IPS DF 19.7 (cell line): ENCODE measurements at places on chromosomes 6 and 20.

- no peak for DNase-seq
Measured at GRCh38 chr6:161218222-161218621, 55.6 kb downstream of the AGPAT4 start.

GRCh38 chr6:13916230-13916944, 8.4 kb upstream of the RNF182 start:
- DNase-seq, result no peak

- no peak for DNase-seq
Measured at GRCh38 chr6:111603040-111603439, 2.6 kb downstream of the TRAF3IP2 start.

DNA sequence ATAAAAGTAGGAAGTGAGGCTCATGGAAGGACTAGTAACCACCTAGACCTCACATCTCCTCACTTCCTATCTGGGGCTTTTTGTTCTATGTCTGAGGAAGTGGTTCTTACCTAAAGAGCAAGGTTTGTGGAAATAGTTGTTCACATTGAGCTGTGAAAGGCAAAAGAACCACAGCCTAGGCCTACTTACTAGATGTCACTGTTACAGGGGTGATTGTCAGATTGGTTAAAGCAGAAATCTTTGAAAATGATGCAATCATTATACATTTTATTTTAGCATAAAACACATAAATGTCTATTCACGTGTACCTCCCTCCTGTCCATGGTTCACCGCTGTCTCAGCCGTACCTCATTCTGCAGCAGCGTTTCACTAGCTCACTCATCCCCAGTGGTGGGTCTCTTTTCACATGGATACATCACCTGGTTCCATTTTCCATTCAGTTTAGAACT, 268.8 kb downstream of the TMEM242 start:
- no peak for DNase-seq

- DNase-seq, result no peak
Measured at GRCh38 chr20:61380545-61380915, 128.5 kb downstream of the CDH4 start.

DNA sequence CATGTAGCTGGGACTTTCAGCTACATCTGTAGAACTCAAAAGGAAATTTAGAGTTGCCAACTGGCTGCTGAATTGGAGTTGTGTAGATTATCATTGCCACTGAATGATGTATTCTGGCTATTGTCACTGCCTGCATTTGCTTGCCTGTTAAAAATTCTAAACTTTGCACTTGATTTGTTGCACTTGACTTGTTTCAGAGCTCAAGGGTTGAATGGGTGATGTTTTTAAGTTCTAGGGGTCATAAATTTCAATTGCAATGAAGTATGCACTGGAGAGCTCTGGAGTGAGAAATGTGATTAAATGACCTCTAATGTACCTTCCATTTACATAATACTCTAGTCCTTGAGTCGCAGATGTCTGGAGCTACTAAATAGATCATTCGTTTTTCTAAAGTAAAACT, 102.4 kb downstream of the TNFRSF21 start:
- DNase-seq, result no peak

DNA sequence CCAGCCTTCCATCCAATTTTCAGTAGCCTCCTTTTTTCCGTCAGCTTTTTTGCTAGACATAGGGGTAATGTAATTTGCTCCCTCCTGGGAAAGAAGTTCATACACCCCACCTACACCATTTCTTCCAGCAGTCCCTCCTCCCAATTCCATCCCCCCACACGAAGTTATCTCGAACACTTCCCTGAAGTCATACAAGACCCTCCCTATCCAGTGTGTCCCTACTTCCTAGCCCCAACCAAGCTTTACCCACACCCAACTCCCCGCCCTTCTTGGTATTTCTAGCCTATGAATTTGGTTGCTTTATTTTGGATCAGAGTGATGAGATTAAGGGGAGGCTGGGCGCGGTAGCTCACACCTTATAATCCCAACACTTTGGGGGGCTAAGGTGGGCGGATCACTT, 1.0 kb downstream of the UBE2C start:
- no peak for DNase-seq

GRCh38 chr20:62759981-62760431, 36.3 kb upstream of the MRGBP start:
- no peak for DNase-seq

GRCh38 chr6:34223381-34223955, 13.2 kb upstream of the HMGA1 start:
- no peak for DNase-seq

GRCh38 chr6:79646006-79646405, 14.9 kb downstream of the SH3BGRL2 start:
- DNase-seq, result no peak
